ENCODE measurements at places on chromosomes 5 and 9.

- DNase-seq, result no peak
These were observed 218.7 kb downstream of the GLIS3 start for GRCh38 chr9:4080921-4081895.

GRCh38 chr5:82365744-82366228 lies 87.6 kb upstream of the RPS23 start:
- no peak for DNase-seq

DNA sequence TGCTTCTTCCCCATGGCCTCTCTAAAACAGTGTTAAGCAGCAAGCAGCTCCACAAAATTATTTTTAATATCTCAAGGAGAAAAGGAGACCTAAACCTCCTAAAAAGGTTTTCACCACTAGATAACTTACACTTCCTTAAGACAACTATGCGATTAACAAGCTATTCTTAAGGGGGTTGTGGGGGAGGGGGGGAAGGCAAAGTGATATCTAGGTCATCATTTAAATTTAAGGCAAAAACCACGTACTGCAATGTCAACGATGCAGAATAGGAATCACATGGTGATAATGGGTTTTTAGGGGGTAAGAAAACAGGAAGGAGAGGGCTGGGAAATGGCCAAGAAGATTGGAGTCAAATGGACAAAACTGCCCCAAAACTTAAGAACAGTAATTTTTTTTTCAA lies 32.6 kb downstream of the CSNK1A1 start:
- no peak for DNase-seq

GRCh38 chr9:89975024-89975423 lies 370.2 kb downstream of the GADD45G start:
- no peak for DNase-seq

- DNase-seq, result peak; percentile 72
These were observed 72.3 kb downstream of the ICE1 start for GRCh38 chr5:5494489-5495402.

- DNase-seq, result no peak
These were observed 99.6 kb downstream of the CEMIP2 start for GRCh38 chr9:71668717-71669116.

DNA sequence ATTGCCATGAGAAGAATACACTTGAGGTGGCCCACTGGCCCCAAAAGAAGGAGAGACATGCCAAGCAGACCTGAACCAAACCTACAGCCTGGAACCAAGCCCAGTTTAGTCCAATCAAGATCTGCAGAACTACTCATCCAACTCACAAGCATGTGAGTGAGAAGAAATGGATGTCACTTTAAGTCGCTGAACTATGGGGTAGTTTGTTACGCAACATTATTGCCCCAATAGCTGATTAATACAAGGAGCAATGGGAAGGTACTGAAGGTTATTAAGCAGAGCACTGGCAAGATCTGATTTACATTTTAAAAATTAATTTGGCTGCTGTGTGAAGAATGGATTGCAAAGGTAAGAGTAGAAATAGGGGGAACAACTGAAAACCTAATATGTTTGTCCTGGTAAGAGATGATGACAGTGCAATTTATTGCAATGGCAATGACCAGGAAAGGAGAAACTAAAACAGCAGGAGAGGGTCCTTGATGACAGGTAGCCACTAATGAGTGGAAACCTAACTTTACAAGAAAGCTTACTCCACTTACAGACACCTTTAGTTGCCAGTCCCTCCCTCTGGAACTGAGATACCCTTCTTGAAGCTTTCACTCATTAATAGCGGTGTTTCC lies 132.9 kb upstream of the GRIA1 start:
- DNase-seq, result no peak

- no peak for DNase-seq
These were observed 588.2 kb upstream of the FTMT start for GRCh38 chr5:121263456-121263855.

DNA sequence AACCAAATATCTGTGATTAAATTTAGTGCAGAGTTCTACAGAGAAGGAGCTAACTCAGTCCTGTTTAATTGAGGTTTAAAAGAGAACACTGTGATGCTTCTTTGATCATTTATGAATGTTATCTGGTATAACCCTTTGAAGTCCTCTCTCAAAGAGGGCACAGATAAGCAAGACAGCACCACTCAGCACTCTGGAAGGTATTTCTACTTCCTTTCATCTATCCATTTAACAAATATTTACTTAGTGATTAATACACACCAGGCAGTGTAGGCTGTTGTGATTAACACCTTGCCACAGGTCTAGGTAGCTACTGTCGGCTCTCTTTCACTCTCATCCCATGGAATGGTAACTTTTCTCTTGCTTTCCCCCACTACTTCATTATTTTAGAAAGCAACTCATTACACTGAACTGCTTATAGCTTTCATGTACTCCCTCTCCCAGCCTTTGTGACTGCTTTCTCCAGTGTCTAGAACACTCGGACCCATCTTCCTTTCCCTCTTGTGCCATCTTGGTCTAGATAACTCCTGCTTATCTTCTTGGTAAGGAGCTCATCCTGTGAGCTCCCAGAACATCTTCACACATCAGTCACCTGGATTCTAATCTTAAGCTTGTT lies 54.7 kb downstream of the GLDC start:
- DNase-seq, result no peak

GRCh38 chr9:105126226-105126625 lies 118.2 kb upstream of the SLC44A1 start:
- no peak for DNase-seq

Data from stimulated activated CD4-positive, alpha-beta T cell treated with anti-CD3 and anti-CD28 coated beads, Interleukin-15, amount 100 ng/mL, for 1 hour (primary cell).